ENCODE measurements at places on chromosomes 1 and 21.

DNA sequence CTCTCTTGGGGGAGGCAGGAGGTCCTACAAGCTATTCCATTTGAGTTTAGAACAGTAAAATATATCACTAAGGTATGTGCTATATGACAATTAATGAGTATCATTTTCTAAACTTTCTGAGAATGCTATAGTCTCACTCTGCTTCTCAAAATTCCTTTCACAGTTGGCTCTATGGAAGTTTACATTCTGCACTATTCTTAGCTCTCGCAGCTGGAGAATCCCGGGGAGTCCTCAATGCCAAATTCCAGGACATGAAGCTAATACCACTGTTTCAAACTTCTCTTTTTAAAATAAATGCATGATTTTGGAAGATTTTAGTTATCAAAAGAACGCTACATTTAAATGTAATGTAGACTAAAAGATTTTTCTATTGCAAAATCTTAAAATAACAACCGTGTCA is 22.4 kb upstream of the PALMD start:
- DNase-seq, result no peak

DNA sequence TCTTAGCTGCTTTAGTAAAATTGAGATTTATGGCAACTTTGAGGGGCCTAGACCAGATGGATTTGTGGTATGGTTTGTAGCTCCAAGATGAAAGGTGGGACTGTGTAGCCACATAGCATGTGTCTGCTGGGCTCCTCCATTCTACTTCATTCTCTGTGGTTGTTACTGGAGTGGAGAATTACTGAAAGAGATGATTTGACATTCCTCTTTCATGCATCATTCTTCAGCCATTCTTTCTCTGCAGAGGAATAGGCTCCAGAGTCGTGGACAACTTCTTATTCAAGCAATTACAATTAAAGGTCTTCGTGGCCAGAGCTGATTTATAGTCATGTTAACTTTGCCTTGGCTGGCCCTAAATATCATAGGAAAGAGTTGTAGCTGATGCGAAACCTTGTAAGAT is 328.9 kb downstream of the PAPPA2 start:
- no peak for DNase-seq

GRCh38 chr1:100661176-100661575 is 58.4 kb upstream of the VCAM1 start:
- DNase-seq, result no peak

- no peak for DNase-seq
Observed at GRCh38 chr1:47935856-47936255, 61.3 kb downstream of the TRABD2B start.

DNA sequence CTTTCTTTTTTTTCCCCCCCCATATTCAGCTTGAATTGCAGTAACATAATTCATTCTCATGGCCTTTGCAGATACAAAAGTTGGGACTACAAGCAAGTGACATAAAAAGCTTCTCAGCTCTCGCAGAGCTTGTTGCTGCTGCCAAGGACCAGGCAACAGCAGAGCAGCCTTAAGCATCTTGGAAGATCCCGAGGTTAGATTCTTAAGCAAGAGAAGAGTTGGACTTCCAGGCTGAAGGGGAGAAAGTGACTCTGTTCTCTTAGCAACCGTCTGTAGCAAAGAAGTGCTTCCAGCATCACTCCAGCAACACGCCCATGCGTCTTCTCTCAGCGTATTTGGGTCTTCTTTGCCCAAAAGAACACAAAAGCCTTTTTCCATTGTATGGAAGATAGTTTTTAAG is 20.7 kb downstream of the AGT start:
- no peak for DNase-seq

DNA sequence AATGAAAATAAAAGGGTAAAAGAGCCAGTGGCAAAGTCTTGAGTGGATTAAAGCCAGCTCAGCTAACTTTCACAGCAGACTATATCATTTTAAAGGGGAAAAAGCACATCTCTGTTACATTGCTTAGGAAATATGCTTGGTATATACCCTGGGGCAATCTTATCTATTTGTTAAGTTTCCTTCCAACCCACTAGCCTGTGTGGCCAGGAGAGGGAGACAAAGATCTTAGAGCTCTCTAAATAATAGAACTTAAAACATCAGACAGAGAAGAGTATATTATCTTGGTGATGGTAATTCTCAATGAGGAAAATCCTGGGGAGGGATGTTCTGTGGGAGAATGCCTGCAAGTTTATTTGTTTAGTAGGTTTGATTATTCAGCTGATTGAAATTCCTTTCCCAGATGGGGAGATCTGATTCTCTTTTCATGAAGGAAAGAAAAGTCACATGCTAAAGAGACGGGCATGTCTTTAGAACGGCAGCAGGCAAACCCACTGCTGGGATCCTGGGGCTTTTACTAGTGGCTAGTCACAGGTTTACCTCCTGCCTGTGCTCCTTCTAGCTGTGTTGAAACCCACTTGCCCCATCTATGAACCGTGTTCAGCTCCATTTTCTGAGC is 3.6 kb downstream of the KCNE2 start:
- DNase-seq, result peak; percentile 8
